ENCODE measurements at places on chromosomes 12 and 14. TPM values are rescaled to one million over a fixed set of nuclear protein-coding genes. Genes with fewer than 3 reads are reported as not detected.

Gene RASAL1
- not detected for total RNA-seq

Gene TEX22
- 0.42 TPM for total RNA-seq

Gene GPR132
- total RNA-seq, result 3.2 TPM

Gene CCDC177
- not detected for total RNA-seq

Gene CIDEB
- total RNA-seq, result 7.1 TPM

Gene KRT1
- total RNA-seq, result not detected

Gene SLC11A2
- 26.0 TPM for total RNA-seq
